Muscle of leg (tissue), 16 donors: ENCODE measurements at places on chromosomes 3 and 15. TPM values are rescaled to one million over a fixed set of nuclear protein-coding genes. Genes with fewer than 3 reads are reported as not detected.

CMTM8 gene
- polyA plus RNA-seq = 2.1 TPM

GPR149 gene
- 0.15 TPM for polyA plus RNA-seq

CATSPER2 gene
- polyA plus RNA-seq = 4.1 TPM

ANKRD34C gene
- polyA plus RNA-seq = not detected

PHC3 gene
- polyA plus RNA-seq = 15.3 TPM

GOLGA8M gene
- polyA plus RNA-seq = 0.88 TPM

KBTBD12 gene
- polyA plus RNA-seq = 10.7 TPM

GABRB3 gene
- 0.60 TPM for polyA plus RNA-seq

GABRR3 gene
- not detected for polyA plus RNA-seq

GRCh38 chr3:65915477-65915876 is 123.2 kb downstream of the MAGI1 start:
- peak overlapping the region; percentile 52 for H3K27ac ChIP-seq
- peak; percentile 41 for DNase-seq
- H3K4me1 ChIP-seq = no peaks in the 10 kb centered on the region

GRCh38 chr3:142244056-142244455 is 18.7 kb upstream of the GK5 start:
- no peaks in the 10 kb centered on the region for H3K36me3 ChIP-seq
- H3K4me3 ChIP-seq = no peak overlapping the region
- DNase-seq = no peak

DNA sequence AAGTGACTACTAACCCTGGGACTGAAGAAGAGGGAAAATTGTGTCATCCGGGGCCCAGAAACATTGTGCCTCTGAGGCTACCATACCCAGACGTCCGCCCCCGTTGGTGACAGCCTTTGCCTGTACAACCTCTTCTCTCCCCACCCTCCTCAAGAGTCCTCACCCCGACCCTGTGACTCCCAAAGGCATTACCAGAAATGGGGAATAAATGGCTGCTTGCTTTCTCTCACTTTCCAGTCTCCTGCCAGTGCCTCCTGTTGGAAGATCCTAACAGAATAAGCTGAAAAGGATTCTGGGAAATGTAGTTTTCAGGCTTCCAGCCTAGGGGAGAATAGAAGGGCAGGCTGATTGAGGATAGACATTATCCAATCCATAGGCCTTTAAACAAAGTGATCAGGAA is 30.8 kb upstream of the SLC25A36 start:
- no peak for DNase-seq
- H3K4me1 ChIP-seq = no peaks in the 10 kb centered on the region
- no peak overlapping the region for H3K4me3 ChIP-seq
- no peaks in the 10 kb centered on the region for H3K27me3 ChIP-seq
- H3K36me3 ChIP-seq = no peaks in the 10 kb centered on the region
- H3K27ac ChIP-seq = no peak overlapping the region

GRCh38 chr3:36542186-36542585 is 161.9 kb downstream of the STAC start:
- peak; percentile 72 for DNase-seq
- peaks cover 4% of the 10 kb centered on the region for H3K36me3 ChIP-seq
- H3K27ac ChIP-seq = no peak overlapping the region
- no peaks in the 10 kb centered on the region for H3K27me3 ChIP-seq
- peaks cover 22% of the 10 kb centered on the region for H3K4me1 ChIP-seq

DNA sequence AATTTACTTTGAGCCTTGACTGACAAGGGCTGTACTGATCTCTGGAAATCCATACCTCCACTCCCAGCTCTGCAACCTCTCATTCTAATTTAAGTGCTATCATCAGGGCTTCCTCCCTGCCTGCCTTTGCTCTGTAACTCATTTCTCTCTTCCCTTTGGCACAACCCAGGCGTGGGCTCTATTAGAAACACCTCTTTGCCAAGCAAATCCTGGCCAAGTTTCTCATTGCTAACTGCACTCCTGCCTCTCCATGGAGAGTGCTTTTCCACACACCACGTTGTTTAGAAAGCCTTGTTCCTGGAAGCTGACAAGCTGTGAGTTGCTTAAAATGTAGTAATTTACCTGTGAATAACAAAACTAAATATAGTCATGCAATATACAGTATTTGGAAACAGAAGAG is 20.1 kb upstream of the FSTL1 start:
- H3K27me3 ChIP-seq = no peaks in the 10 kb centered on the region
- peaks cover 3% of the 10 kb centered on the region for H3K4me1 ChIP-seq
- no peak overlapping the region for H3K4me3 ChIP-seq
- DNase-seq = peak; percentile 81
- H3K36me3 ChIP-seq = no peaks in the 10 kb centered on the region
- H3K27ac ChIP-seq = no peak overlapping the region

- peak; percentile 88 for DNase-seq
- peaks cover 5% of the 10 kb centered on the region for H3K36me3 ChIP-seq
- peak within 1 kb of the TSS; percentile 72 for H3K4me3 ChIP-seq
- H3K27me3 ChIP-seq = peaks cover 10% of the 10 kb centered on the region
- peaks cover 34% of the 10 kb centered on the region for H3K4me1 ChIP-seq
- H3K27ac ChIP-seq = peak within 1 kb of the TSS; percentile 91
These were observed at the start of gene SH3BP5 for GRCh38 chr3:15332405-15333098. TSS of gene SH3BP5 (minus strand) at chr3:15332586. CDS start at chr3:15332408, 178 bp downstream.

DNA sequence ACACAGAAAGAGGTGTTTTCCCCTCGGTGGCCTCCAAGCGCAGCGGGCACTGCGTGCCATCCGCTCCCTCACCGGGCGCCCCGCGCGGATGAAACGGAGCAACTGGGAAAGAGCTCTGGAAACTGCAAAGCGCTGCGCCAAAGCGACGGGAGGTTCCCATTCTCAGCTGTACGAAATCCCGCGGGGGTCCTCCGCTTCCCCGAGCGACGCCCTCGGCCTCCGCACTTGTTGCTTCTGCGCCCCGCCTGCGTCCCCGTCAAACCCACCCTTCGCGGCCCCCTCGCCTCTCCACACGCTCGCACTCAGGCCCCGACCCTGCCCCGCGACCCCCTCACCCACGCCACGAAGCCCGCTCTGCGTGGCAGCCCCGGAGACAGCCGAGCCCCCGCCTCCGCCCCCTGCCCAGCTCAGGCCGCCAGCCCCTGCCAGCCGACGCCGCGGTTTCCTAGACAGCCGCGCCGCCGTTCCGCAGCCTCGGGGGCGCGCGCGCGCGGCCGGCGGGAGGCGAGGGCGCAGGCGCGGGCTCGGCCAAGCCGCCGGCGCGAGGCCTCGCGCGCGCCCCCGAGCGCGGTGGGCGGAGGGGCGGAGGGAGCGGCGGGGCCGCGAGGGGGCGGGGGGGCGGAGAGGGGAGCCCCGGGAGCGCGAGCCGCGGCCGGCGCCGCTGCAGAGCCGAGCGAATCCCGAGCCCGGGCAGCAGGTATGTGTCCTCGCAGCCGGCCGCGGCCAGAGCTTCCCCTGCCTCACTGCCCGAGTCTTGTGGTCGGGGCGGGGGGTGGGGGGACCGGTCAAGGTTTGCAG is at the start of gene TMEM266:
Gene TMEM266, plus strand, starts transcription at position 666 of the 798 bp plus-strand sequence. CDS start 74,279 bp downstream, outside the sequence.
- H3K36me3 ChIP-seq = no peaks in the 10 kb centered on the region
- peak; percentile 74 for DNase-seq
- peak within 1 kb of the TSS; percentile 55 for H3K4me3 ChIP-seq
- H3K4me1 ChIP-seq = peaks cover 13% of the 10 kb centered on the region
- H3K27ac ChIP-seq = no peak within 1 kb of the TSS
- peaks cover 43% of the 10 kb centered on the region for H3K27me3 ChIP-seq

DNA sequence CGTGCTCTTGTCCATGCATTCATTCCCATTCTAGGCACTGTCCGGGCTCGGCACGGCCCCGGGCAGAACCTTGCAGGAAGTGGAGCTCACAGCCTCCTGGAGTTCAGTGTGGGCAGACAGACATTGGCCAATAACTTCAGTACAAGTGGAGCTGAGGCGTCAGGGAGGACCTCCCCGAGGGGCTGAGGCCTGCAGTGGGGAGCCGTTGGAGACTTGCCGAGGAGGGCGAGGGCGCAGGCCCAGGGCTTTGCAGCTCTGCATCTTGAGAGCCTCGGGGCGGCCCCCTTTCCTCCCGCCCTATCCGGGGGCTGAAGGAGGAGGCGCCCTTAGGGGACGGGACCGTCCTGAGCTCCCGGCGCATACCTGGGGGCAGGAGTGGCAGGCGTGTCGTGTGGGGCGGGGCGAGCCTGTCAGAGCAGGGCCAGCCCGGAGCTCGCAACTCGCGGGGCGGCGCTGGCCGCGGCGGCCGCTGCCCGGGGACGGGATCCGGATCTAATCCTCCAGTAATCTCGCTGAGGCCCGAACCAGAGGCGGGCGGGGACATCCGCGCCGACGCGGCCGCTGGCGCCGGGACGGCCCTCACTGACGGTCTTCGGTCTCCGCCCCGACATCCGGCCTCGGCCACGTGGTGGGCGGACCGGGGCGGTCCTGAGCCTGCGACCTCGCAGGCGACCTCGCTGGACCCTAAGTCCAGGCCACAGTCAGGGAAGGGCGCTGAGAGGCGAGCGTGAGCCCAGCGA is at the start of gene ACY1:
Gene ACY1, plus strand, starts transcription at position 698 of the 740 bp plus-strand sequence. CDS start 530 bp downstream, outside the sequence.
- H3K4me1 ChIP-seq = peaks cover 20% of the 10 kb centered on the region
- peaks cover 17% of the 10 kb centered on the region for H3K36me3 ChIP-seq

DNA sequence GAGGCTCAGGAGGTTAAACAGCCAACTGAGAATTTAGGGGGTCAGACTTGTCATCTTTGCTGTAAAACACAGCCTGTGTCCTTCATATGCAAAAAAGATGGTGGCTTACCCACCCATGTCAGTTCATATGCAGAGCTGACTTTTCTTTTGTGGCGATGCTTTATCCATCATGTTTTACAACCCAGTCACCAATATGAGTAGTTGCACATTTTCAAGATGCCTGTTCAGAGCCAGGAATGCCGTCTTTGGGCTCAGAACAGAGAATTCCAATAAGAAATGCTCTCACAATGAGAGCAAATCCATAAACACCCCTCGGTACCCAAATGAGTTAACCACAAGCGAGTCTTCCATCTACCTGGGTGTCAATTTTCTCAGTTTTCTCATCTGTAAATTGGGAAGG is 83.6 kb downstream of the TIGIT start:
- DNase-seq = no peak
- peaks cover 7% of the 10 kb centered on the region for H3K36me3 ChIP-seq
- H3K27ac ChIP-seq = no peak overlapping the region
- H3K27me3 ChIP-seq = no peaks in the 10 kb centered on the region
- peaks cover 13% of the 10 kb centered on the region for H3K4me1 ChIP-seq

DNA sequence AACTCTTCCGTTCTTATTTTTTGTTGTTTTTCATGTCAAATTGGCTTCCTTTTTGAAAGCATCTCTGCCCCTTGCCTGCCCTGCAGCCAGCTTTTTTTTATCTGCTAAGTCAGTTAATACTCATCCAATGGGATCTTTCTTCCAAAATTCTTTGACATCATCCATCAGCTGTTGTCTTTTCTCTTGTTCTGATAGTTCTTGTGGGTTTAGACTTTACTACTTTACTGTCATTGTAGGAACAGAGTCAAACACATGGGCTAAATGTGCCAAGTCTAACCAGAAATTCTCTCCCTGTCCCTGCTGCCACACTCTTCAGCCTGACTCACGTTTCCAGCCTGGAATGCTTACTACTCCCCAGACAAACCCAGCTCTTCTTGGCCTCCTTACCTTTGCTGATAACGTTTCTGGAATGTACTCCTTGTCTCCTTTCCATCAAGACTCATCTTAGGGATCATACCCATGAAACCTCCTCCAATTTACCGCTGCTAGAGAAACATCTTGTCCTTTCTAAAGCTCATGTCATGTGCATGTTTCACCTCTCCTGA is 10.7 kb upstream of the VPS8 start:
- H3K4me1 ChIP-seq = peaks cover 3% of the 10 kb centered on the region
- no peak overlapping the region for H3K4me3 ChIP-seq
- no peak overlapping the region for H3K27ac ChIP-seq
- H3K36me3 ChIP-seq = no peaks in the 10 kb centered on the region

GRCh38 chr3:40584625-40585189 is 59.9 kb downstream of the ZNF621 start:
- peaks cover 24% of the 10 kb centered on the region for H3K4me1 ChIP-seq
- no peaks in the 10 kb centered on the region for H3K27me3 ChIP-seq
- peak overlapping the region; percentile 63 for H3K27ac ChIP-seq
- DNase-seq = peak; percentile 95

DNA sequence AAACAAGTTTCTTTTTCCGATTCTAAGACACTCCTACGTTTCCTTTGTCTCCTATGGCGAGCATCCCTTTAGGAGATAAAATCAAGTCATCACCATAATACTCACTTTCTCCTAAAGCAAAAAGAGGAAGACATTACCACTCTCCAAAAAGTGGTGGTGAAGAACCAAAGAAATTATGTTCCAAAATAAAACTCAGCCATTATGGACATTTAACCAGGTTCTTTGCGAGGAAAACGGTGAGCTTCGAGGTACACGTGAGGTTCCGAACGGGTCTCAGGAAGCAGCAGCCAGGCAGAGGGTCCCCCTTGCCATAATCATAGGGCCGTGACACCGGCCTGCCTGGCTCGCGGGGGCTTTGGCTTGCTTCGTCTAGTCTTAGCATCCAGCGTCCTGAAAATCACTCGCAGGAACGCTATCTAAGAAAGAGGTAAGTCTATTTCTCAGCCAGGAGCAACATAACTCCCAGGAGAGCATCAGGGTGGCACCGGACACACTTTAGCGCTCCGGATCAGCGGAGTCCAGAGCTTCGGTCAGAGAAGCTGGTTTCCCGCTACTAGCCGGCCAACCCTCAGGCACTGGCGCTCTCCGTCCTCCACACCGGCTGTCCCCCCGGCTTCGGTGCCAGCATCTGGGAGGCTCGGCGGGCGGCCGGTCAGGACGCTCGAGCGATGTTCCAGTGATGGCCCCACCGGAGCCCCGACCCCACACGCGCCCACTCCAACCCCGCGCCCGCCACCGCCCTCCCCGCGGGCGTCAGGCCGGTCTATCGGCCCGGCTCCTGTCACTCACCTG is 581 bp downstream of the IP6K1 start:
- peak; percentile 52 for DNase-seq
- H3K27me3 ChIP-seq = no peaks in the 10 kb centered on the region
- peaks cover 21% of the 10 kb centered on the region for H3K36me3 ChIP-seq
- peak overlapping the region; percentile 71 for H3K27ac ChIP-seq

GRCh38 chr3:28935146-28935545 is 345.7 kb upstream of the RBMS3 start:
- no peaks in the 10 kb centered on the region for H3K27me3 ChIP-seq
- no peak for DNase-seq
- H3K4me1 ChIP-seq = no peaks in the 10 kb centered on the region
- no peak overlapping the region for H3K4me3 ChIP-seq
- no peak overlapping the region for H3K27ac ChIP-seq
- H3K36me3 ChIP-seq = no peaks in the 10 kb centered on the region

GRCh38 chr3:88057630-88058305 is 1.0 kb downstream of the CGGBP1 start:
- peak overlapping the region; percentile 99 for H3K27ac ChIP-seq
- H3K27me3 ChIP-seq = no peaks in the 10 kb centered on the region
- H3K4me3 ChIP-seq = peak overlapping the region; percentile 84
- no peaks in the 10 kb centered on the region for H3K4me1 ChIP-seq
- peaks cover 8% of the 10 kb centered on the region for H3K36me3 ChIP-seq

- no peak for DNase-seq
- no peak overlapping the region for H3K27ac ChIP-seq
- no peaks in the 10 kb centered on the region for H3K4me1 ChIP-seq
- no peaks in the 10 kb centered on the region for H3K27me3 ChIP-seq
These were observed 24.9 kb downstream of the ATG7 start for GRCh38 chr3:11297126-11297525.

GRCh38 chr3:49421890-49422378 is 339 bp downstream of the AMT start:
- no peaks in the 10 kb centered on the region for H3K27me3 ChIP-seq
- peaks cover 25% of the 10 kb centered on the region for H3K4me1 ChIP-seq
- no peak overlapping the region for H3K27ac ChIP-seq

- H3K36me3 ChIP-seq = peaks cover 47% of the 10 kb centered on the region
- no peak overlapping the region for H3K4me3 ChIP-seq
- no peak overlapping the region for H3K27ac ChIP-seq
- DNase-seq = no peak
- no peaks in the 10 kb centered on the region for H3K27me3 ChIP-seq
- H3K4me1 ChIP-seq = no peaks in the 10 kb centered on the region
These were observed 33.0 kb downstream of the NME9 start for GRCh38 chr3:138296639-138297038.

- no peaks in the 10 kb centered on the region for H3K27me3 ChIP-seq
- H3K27ac ChIP-seq = no peak overlapping the region
- no peaks in the 10 kb centered on the region for H3K36me3 ChIP-seq
- H3K4me1 ChIP-seq = no peaks in the 10 kb centered on the region
- no peak overlapping the region for H3K4me3 ChIP-seq
- no peak for DNase-seq
These were observed 61.7 kb upstream of the TP63 start for GRCh38 chr3:189569473-189569872.
